Esophagus squamous epithelium (tissue), 5 donors: ENCODE measurements at places on chromosomes 7 and 10.

DNA sequence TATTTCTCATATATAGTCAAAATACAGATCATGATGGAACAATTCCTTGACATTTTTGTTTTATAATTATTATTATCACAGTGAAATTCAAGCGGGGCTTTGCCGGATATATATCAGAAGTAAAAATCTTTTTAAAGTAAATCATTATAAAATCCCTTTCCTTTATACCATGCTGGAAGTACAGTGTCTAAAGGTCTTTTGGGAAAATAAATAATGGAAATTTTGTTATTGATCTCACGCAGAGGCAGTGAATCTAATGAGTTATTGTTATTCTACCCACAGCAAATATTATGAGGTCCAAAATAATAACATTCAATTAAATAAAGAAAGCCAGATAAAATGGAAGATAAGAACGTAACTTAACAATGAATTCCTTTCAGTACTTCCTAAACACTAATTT lies 33.8 kb downstream of the GFRA1 start:
- DNase-seq = no peak

DNA sequence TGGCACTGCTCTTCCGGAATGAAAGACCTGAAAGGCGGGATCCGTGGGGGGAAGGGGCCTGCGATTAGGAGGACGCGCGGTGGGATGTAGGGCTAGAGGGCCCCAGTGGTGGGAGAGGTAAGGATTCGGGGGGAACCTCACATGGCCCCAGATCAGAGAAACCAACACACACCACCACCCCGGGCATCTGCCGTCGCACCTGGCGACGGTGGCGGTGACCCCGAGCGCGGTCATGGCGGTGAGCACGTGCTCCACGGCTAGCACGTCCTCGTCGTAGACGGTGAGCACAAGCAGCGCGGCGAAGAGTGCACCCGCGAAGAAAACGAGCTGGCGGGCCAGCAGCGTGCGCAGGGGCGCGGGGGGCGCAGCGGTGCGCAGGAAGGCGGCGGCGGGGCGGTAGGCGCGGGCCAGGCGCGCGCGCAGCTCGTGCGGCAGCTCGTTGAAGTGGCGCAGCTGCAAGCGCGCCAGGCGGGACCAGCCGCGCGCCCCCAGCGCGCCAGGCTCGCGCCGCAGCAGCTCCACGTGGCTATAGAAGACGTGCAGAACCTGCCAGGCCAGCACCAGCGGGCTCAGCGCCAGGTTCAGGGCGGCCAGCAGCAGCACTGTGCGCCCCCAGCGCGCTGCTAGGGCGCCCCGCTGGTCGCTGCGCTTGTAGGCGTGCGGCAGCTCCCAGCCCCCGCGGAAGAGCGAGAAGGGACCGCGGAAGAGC lies 5.7 kb downstream of the ATG9B start:
- no peak for DNase-seq

GRCh38 chr7:75762350-75762917 lies 9.6 kb downstream of the CCL26 start:
- DNase-seq = no peak

GRCh38 chr10:76942628-76943416 lies 694.8 kb downstream of the KCNMA1 start:
- no peak for DNase-seq

GRCh38 chr10:133258818-133259601 lies 17.7 kb downstream of the ADAM8 start:
- peak; percentile 45 for DNase-seq

DNA sequence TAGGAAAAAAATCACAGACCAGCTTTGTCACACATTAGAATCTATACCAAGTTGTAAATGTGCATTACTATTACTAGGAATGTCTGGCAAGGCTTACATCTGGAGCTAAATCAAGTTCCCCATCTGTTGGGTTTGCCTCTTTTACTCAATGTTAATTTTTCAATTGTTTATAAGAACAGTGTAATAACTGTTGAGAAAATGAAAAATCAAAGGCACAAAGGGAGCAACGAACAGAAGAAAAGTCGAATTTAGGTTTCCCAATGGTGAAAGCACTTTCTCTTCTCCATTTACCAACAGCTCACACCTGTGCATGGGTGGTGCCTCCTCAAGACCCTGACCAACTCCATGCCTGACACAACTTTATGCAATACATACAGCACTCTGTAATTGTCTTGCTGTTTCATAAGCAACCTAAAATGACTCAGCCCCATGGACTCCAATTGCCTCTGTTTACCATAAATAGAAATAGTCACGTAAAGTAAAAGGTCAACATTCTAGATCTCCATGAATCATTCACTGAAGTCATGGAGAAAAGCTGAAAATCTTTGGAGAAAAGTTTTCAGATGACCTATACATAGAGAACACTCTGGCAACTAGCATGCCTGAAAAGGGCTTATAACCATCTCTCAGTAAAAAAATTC lies 95.5 kb upstream of the KCNIP2 start:
- no peak for DNase-seq

DNA sequence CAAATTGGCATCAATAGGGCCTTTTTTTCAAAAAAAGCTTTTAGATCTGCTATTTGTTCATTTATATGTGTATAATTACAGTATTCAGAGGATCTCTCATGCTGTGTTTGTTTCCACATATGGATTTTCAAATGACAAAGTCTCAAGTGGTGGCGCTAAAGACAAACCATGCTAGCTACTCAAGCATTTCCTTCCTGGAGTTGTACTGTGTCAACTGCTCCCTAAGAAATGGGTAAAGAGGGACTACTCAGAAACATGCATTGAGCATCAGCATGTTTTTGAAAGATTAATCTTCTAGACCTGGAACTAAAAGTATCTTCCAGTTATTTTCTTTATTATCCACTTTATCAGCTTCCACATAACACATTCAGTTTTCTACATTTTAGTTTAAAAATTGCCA lies 12.7 kb downstream of the CNTNAP2 start:
- DNase-seq = no peak

- no peak for DNase-seq
Observed at GRCh38 chr7:135553346-135553745, 4.4 kb upstream of the NUP205 start.

GRCh38 chr7:118609207-118609606 lies 384.7 kb downstream of the ANKRD7 start:
- DNase-seq = no peak

GRCh38 chr7:64733550-64734240 lies 60.5 kb upstream of the ZNF138 start:
- DNase-seq = no peak

DNA sequence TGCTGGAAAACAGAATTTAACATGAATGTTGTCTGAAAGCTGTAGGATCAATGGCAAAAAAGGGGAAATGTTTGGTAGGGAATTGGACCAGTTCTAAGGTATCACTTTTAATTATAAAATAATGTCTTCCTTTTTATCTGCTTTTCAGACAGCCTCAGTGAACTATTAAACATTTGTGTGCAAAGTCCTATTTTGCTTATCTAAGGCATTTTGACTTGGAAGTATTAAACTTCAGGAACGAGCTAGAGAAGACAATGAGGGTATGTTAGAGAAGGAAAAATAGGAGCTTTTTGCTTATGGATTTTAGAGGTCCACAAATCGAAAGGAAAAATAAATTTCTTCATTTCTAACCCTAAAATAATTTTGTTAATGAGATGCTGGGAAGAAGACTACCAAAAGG lies 63.3 kb downstream of the PODXL start:
- DNase-seq = no peak

DNA sequence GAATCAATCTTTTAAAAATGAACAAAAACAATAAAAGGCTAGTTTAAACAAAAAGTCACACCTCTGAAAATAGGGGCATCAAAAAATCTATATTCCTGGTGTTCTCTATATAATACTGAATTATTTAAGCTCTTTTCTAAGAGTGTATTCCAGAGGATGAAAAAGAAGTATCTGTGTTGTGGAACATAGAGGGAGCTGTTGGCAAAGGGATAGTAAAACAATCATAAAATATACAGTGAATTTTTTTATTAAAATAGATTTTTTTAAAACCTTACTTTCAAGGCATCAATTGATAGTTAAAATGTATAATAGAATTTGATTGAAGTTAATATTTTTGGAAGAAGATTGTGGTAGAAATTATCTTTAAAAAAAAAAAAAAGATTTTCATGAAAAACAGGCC lies 1409.1 kb upstream of the CELF2 start:
- DNase-seq = no peak

GRCh38 chr10:73083221-73083620 lies 13.4 kb downstream of the P4HA1 start:
- DNase-seq = no peak

DNA sequence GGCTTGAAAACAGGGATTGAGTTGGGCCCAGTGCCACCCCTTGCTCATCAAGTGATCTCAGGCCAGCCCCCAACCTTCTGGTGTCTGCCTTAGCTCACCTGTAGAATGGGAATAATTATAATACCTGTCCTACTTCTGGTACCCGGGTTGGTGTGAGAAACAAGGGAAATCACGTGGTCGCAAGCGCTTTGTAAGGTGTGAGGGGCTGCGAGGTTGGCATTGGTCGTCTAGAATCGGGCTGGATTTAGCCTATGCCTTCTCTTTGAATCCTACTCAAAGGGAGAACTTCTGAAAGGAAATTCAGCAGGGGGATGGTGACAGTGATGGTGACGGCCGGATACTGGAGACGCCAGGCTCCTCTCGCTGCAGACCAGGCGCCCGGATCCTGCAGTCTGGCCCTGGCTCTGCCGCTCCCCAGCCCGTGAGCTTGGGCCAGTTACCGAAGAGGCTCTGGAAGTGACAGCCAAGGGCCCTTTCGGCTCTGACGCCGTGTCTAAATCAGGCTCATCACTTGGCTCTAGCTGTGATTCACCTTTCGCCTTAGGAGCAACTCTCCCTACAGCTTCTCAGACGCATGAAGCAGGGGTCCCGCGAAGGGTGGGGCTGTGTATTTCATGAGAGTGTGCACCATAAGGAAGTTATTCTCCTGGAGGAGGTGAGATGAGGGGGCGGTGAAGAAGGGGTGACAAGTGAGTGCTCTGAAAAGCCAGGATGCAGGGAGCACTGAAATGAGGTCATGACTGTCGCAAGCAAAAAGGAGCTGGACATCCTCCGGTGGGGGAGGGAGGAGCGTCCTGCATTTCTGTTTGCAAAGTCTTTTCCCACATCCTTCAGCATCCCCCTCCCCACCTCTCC lies 4.0 kb upstream of the CREB5 start:
- DNase-seq = no peak

DNA sequence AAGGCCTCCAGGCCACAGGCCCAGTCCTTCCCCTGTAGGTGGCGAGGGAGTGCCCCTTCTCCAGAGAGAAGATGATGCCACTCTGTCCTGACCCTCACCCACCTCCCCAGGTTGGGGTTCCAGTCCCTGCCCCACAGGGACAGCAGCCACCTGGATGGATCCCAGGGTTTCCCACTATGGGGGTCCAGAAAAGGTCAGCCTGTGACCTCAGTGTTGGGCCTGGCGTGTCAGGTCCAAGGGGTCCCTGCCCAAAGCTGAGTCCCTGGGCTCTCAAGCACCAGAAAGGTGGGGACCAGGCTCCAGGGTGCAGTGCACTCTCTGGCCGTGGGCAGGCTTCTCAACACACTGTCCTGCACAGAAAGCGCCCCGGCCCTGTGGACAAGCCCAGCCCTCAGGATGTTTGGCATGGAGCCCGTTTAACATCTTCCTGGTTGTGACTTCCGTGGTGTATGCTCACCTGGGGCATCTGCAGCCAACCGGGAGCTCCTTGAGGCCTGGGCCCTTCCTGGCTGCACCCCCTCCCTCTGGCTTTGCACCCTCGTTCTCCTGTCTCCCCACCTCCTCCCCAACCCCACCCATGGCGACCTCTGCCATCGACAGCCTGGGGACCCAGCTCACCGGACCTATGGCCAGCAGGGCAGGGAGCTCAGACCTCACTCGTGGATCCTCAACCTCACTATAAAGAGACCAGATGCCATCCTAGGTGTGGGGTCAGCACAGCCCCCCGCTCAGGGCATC lies 58.3 kb upstream of the PPP2R2D start:
- DNase-seq = no peak

- no peak for DNase-seq
Observed at GRCh38 chr10:72353028-72353964, 1.4 kb downstream of the DNAJB12 start.

DNA sequence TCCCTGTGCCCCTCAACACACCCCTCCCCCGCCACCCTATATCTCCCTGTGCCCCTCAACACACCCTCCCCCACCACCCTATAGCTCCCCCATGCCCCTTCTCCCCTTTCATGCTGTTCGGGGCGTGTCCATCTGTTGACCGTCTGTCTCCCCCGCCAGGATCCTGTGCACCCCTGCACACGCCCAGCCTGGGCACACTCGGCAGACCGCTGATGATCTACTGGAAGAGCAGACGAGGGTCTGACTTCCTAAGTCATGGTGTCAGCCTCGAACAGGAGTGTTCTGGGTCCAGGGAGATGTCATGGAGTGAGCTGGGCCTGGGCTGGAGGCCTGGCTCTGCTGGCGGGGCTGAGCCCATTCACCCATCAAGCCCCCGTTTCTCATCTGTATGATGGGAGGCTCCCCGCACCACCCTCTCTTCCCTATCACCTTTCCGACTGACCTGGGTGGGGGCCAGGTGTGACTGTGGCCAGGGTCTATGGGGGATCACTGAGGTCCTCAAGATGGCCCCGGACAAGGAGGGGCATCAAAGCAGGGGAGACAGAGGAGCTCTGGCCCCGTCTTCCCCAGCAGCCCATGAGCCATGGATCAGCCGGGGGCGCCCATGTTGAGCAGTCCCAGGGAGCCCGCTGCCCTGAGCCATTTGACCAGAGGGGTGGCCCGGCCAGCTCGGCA lies 48.3 kb downstream of the PDGFA start:
- DNase-seq = no peak

GRCh38 chr7:27187475-27188385 lies 2.7 kb upstream of the HOXA11 start:
- DNase-seq = no peak

DNA sequence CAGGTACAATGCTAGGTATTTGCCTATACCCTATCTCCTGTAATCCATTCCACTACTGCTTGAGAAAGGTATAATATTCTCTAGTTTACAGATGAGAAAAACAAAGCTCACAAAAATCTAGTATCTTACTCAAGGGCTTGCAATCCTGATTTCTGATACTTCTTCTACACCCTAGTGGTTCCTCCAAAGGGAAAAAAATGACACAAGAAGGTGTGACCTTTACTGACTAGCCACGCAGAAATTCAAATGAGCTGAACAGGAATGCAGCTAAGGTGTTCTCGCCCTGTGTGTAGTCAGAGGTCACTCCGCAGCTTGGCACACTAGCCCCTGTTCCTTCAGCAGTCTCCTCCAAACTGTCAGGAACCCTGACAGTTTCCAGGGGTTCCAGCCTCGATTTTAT lies 59.5 kb upstream of the TM9SF3 start:
- DNase-seq = no peak

- DNase-seq = no peak
Observed at GRCh38 chr7:30459591-30460245, 18.9 kb downstream of the NOD1 start.
